ENCODE measurements at places on chromosomes 16 and 17.

DNA sequence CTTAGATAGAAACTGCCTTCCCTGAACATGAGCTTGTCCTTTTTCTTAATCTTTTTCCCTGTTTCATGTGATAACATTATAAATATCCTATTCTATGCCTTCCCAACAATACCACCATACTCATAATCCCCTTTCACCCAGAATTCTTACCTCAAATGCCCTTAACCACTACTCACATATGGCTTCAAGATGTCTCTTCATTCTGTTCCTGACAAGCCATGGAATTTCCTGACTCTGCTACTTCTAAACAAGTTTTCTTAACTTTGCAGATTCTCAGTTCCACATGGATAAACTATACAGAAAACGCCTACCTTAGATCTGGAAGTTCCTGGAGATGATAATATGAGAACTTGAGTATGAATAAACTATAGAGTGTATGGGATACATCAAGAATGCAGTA is 1217.8 kb downstream of the CDH8 start:
- no peak for DNase-seq

GRCh38 chr17:82974136-82974952 is 105.1 kb upstream of the METRNL start:
- no peak for DNase-seq

DNA sequence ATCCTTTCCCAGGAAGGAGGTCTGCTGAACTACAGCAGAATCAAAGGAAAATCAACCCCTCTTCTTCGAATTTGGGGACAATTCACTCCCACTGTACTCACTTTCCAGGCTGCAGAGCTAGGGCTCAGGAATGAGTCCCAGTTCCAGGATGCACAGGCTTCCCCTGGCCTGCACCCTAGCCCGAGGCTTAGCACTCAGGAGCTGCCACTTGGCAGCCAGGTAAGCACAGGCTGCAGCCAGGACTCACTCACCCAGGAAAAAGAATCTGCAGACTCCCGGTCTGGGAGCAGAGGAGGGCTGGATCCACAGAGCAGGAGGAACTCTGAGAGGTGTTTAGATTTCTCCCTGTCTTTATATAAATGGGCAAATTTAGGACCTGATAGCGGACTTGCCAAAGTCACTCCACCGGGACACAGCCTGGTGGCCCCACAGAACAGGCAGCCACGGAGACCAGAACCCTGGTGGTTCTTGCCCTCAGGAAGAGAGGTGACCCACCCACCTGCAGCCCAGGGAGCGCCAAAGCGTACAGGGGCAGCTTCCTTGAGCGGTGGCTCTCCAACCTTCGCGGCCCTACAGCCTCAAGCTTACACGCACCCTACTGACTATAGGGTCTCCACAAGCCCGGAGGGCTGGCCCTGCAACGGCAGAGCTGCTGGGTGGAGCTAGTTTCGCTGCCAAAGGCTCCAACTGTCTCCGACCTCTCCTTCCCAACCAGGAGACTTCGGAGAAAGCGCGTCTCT is 4.8 kb downstream of the CBLN1 start:
- no peak for DNase-seq

- no peak for DNase-seq
These were observed 272.0 kb downstream of the MAF start for GRCh38 chr16:79328402-79329165.

DNA sequence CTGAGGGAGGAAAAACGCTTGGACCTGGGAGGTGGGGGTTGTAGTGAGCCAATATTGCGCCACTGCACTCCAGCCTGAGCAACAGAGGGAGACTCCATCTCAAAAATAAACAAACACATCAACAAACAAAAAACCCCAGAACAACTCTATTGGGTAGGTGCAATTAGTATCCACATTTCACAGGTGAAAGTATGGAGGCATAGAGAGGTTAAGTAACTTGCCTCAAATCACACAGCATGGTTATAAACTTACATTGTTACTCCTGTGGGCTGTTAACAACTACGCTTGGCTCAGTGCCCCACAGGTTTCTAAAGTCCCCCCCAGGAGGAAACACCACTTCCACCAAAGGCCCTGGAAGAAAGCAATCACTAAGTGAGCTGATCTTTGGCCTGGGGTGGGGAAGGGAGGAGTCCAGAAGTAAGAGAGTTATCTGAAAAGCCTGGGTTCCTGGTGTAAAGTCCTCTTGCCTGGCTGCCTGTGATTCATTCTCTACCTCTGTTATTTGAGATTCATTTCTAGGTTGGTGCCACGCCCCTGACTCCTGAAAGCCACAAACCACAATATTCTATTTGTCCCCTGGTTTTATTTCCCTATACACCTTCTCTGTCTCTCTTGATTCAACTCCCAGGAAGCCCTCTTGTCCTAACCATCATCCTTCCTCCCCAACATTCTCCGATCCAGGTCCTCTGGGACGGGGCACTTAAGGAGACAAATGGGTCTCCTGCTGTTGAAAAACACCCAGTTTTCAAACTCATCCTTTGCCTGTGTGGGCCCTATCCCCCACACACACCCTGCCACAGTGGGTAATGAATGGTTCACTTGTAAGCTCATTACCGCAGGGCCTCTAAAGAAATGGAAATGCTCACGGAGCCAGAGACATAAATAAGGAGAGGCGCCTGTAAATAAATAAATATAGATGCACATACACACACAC is 195.4 kb downstream of the XYLT1 start:
- no peak for DNase-seq

DNA sequence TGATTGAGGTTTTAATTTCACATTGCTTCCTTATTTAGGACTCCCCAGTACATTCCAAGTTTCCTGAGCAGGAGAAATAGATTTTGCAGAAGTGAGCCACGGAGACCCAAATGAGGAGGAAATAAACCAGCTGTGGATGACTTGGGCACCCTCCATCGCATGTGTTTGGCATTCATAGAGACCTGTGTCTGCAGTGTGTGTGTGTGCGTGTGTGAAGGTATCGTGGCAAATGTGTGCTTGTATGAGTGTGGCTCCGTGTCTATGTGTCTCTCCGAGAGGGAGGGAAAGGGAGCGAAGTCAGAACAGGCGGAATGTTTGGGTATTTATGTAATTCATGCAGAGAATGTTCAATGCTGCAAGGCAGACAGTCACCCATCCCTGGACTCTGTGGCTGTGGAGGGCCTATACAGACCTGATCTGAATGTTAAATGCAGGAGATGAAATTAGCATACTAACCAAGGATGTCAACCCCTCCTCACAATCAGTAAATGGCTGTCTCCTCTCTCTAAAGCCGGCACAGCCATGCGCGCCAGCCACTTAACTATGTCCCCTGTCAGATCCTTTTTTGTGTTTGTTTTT is 186.0 kb upstream of the ZFHX3 start:
- no peak for DNase-seq

- DNase-seq, result no peak
These were observed 2.9 kb downstream of the OR1F1 start for GRCh38 chr16:3190949-3191353.

GRCh38 chr16:50600582-50601283 is 52.5 kb downstream of the NKD1 start:
- no peak for DNase-seq

GRCh38 chr16:66255647-66256046 is 110.8 kb upstream of the CDH5 start:
- no peak for DNase-seq

DNA sequence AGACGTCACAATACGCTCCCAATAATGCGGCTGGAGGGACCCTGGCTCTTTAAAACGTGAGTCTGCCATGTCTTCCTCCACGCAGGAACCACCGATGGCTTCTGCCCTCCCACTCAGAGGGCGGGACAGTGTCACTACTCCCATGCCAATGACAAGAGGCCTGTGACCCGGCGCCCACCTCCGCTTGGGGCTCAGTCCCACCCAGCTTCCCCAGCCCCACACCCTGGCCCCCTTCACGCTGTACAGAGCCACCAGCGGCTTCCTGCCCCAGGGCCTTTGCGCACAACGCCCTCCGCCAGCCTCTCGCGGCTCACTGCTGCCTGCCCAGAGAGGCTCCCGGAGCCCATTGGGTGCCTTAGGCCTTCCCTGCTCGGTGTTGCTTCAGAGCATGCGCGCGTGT is 29.5 kb upstream of the ZNF469 start:
- no peak for DNase-seq

GRCh38 chr16:2031081-2031577 is 4.4 kb downstream of the NHERF2 start:
- no peak for DNase-seq

- no peak for DNase-seq
These were observed 28.5 kb downstream of the MXRA7 start for GRCh38 chr17:76682296-76682695.

- no peak for DNase-seq
These were observed 5.5 kb downstream of the CBFB start for GRCh38 chr16:67034487-67034886.

GRCh38 chr17:8695241-8695640 is 49.4 kb downstream of the CCDC42 start:
- DNase-seq, result no peak

DNA sequence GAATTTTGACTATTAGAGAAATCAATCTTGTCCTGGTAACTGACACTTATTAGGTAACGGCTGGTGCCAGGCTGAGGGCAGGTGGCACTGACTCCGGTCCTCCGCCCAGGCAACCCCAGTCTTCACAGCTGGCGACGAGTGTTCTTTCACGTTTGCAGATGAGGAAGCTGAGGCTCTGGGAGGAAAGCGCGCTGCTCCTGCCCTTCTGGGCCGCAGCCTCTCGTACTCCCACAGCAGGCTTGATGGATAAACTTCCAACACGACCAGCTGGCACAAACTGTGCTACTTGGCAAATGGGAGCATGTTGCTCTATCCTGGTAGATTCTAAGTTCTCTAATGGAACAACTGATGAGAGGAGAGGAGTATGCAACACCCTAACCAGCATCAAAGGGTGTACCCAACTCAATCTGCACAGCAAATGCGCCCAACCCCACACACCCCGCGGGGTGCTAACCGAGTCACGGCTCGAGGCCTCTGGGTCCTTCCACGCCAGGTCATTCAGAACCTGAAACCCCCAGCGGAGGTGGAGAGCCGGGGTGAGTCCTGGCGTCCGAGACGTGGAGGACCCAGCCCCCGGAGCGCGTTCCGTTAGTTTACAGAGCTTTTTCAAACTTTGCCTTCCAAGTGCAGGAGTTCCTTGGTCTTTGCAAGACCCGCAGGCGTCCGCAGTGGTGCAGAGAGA is 477 bp upstream of the SLC47A1 start:
- no peak for DNase-seq

DNA sequence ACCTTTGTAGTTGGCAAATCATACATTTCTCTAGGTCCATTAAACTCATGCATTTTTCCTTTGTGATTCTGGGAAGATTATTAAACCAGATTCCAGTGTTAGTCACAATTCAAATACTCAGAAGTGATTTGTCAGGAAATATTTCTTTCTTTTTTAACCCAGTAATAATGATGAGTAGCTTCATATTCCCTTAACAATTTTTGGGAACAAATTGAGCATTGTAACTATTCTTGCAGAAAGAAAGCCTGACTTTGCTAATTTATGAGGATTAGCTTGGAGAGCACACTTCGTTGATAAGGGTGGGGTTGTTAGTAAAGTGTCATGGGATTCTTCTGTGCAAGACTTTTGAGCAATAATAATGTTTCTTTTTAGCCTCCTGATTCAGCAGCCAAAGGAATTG is 18.7 kb upstream of the KRT24 start:
- no peak for DNase-seq

DNA sequence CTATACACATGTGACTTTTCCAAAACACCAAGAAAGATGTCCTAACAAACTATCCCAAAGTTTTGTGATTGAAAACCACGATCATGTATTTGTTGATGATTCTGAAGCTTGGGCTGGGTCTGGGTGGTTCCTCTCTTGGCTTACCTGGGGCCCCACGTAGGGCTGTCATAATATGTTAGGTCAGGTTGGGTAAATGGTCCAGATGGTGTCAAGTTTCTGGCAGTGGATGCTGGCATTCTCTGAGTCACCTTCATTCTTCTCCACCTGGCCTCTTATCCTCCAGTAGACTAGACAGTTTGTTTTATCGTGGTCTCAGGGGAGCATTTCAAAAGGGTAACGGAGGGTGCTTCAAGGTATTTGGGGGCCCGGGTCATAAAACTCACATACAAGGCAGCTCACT is 39.4 kb downstream of the SYCE1L start:
- no peak for DNase-seq

DNA sequence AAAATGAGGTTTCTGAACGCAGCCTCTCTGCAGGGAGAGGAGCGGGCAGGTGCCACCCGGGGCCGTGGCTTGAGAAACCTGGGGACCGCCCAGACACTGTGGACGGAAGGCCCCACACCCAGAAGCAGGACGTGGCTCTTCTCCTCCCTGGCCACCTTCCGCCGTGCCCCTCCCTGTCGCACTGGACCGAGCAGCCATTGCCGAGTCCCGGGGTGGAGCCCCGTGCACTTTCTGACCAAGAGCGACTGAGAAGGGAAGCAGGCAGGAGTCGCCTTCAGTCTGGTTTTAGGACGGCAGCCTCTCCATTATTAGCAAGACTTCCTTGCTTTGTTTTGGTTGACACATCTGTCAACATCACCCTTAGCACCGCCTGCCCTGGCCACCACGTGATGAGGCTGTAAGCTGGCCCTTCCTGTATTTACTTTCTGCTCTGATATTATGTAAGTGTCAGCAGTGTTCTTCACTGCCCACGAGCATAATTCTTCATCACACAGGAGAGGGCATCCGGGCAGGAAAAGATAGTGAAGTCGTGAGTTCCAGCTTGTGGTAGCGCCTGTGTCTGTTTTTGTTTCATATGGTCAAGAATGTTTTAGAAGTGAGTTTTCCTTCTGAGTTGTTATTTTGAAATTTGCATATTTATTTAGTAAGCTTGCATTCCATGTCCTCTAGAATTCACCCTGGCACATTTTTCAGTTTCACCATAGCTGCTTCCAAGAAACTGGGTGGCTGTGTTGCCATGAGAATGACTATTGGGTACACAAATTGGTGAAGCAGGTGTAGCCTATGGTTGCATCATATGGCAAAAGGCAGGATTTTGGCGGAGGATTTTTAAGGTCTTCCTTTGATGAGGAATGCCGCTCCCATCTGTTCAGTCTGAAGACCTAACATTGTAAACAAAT is 1.0 kb downstream of the HERPUD1 start:
- peak; percentile 75 for DNase-seq

GRCh38 chr17:44389723-44390202 is 314 bp upstream of the ITGA2B start:
- DNase-seq, result no peak

GRCh38 chr16:49108611-49109010 is 173.0 kb downstream of the CBLN1 start:
- no peak for DNase-seq

DNA sequence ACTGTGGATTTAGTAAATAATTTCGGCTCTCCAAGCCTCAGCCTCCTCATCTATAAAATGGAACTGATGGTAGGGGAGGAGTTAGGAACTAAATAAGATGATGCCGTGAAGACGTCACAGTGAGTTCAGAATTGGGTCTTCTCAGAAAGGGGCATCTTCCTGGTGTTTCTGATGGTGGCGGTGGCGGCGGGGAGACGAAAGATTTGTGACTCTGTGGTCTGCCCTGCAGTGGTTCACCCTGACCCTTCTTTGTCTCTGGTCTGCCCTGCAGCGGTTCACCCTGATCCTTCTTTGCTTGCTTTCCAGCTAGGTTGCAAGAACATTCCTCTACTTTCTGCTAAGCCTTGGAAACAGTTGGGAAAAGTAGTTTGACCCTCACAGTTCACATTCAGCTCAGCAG is 34.3 kb downstream of the WFDC1 start:
- DNase-seq, result no peak

All from NAMALWA (cell line).